EH (cell line): ENCODE measurements at places on chromosomes 2 and 18.

DNA sequence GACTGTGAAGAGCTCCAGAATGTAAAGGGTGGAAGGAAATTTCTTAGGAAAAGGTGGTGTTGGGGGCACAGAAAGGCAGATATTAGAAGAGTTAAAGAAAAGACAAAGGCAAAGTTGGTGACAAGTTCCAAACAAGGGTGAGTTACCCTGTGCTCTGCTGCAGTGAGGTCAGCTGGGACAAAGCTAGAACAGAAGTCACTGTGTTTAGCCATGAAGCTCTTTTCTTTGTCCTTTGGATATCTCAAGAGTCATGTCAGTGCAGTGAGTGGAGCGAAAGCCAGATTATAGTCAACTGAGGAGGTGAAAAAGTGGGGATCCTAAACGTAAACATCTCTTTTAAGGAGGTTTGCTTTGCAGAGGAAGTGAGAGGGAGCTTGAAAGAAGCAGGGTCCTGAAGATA, 187.8 kb upstream of the ALPP start:
- no peak for DNase-seq

DNA sequence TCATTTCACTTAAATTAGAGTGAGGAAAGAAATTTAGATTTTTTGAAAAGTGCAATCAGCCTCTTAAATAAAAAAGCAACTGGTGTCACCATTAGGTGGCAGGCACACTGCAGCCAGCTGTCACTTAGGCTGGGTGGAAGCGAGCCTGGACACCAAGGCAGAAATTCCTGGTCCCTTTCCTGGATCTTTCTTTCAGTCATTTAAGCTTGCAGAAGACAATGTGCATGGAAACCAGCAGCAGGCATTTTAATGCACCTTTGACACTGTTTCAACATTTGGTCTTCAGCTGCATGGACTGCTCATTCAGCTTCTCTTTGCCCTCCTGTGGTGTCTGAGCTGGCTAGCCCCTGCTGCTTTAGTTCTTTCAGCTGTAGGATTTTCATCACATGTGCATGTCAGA, 61.0 kb downstream of the AQP4 start:
- no peak for DNase-seq

DNA sequence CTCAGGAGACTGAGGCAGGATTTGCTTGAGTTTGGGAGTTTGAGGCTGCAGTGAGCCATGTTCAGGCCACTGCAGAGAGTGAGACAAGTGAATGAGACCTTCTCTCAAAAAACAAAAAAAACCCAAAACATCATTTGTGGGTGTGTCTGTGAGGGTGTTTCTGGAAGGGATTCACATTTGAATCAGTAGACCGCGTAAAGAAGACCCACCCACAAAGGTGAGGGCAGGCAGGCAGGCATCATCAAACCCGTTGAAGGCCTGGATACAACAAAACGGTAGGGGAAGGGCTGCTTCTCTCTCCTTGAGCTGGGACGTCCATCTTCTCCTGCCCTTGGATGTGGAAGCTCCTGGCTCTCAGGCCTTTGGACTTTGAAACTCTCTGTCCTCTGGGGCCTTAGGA, 25.4 kb downstream of the CDKL4 start:
- no peak for DNase-seq

DNA sequence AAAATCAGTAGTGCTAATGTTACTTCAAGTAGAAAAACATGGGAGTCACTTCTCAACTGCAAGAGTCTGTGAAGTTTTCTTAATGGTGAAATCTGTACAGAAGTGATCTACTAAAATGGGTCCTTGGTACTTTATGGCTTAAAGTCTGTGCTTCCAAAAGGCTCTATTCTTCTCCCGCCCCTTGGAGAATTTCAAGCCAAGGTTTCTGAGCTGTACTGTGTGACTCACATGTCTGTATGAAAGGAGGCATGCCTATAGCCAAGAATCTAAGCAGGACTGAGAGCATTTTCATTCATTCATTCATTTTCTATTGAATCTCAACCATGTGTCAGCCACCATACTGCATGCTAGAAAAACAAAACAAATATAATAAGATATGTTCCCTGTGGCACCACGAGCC, 19.8 kb upstream of the DDX18 start:
- DNase-seq = peak; percentile 20

GRCh38 chr18:47772374-47773248, 157.8 kb downstream of the SMAD2 start:
- peak; percentile 67 for DNase-seq

DNA sequence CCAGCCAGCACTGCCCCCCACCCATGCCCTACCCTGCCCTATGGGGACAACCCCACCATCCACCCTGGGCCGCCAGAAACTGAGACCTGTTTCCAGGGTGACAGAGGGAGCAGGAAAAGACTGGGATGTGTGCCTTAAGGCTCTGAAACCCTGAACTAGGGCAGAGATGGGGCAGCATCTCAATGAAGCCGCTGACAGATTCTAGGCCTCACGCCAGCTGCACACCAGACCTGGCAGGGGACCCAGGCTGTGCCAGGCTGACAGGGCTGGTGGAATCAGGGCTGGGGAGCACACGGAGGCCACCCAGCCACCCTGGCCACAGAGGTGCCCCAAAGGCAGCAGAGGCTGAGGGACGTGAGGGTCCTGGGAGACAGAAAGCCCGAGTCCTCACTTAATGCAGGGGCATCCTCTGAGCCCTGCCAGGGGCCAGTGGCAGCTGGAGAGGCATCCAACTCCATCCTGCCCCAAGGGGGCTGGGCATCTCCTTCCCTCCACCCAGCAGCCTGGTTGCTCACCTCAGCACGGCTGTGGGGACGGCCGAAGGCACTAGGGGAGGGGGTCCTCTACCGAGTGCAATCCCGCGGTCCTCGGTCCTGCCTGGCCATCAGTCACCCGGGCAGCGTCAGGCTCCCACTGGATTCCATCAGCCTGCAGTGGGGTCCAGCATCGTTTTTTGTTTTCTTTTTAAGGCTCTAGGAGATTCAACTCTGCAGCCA, 169.2 kb downstream of the ZFP36L2 start:
- no peak for DNase-seq

DNA sequence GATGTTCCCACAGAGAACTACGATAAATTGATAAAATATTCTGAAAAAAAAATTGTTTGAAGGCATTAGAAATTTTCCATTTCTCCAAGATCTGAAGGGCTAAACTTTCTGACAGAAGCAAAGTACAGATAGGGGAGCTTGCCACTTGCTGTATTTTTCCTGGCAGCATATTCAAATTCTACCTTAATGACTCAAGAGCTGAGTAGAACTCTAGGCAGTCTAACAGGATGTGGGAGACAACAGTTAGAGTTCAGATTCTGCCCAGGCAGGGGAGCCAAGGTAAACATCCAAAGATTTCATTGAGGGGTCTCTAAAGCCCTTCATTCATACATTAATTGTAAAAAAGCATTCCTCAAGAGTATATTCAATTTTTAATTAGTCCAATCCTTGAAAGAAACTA, 46.0 kb upstream of the RIT2 start:
- DNase-seq = no peak

DNA sequence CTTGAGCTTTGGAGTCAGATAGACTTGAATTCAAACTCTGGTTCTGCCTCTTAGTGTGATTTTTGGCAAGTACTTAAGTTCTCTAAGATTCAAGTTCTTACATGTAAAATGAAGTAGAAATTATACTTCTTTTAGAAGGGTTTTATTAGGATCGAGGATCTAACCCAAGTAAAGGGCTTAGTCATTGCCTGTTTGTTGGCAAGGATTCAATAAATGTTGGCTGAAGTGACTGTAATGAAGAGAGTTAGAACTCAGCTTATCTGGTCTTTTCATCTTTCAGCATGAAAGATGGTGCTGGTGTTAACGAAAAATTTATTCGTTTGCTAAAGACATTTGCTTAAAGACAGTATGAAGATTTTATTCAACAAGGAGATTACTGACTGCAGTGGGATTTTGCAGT, 315.9 kb upstream of the THUMPD2 start:
- DNase-seq = peak; percentile 86

GRCh38 chr2:72111061-72111460, 36.6 kb downstream of the CYP26B1 start:
- DNase-seq = no peak

GRCh38 chr18:43757273-43757672, 480.0 kb upstream of the SYT4 start:
- DNase-seq = no peak
